Activated T-cell treated with anti-CD3 and anti-CD28 coated beads, Interleukin-2, amount 50 U/mL, for 4 hours (primary cell): ENCODE measurements at places on chromosomes 2 and 18. TPM values are rescaled to one million over a fixed set of nuclear protein-coding genes. Genes with fewer than 3 reads are reported as not detected.
A peak's percentile ranks its signal among the peaks of the same experiment; 100 is the strongest.

The ANKRD30B gene
- not detected for total RNA-seq

The SIX3 gene
- total RNA-seq = not detected

The XIRP2 gene
- not detected for total RNA-seq

The DES gene
- 0.49 TPM for total RNA-seq

The MTX2 gene
- total RNA-seq = 29.9 TPM

The ITPRIPL1 gene
- total RNA-seq = 30.2 TPM

The PRLH gene
- total RNA-seq = not detected

The IL18RAP gene
- total RNA-seq = 5.2 TPM

The CKAP2L gene
- total RNA-seq = 3.2 TPM

The SERPINB5 gene
- not detected for total RNA-seq

DNA sequence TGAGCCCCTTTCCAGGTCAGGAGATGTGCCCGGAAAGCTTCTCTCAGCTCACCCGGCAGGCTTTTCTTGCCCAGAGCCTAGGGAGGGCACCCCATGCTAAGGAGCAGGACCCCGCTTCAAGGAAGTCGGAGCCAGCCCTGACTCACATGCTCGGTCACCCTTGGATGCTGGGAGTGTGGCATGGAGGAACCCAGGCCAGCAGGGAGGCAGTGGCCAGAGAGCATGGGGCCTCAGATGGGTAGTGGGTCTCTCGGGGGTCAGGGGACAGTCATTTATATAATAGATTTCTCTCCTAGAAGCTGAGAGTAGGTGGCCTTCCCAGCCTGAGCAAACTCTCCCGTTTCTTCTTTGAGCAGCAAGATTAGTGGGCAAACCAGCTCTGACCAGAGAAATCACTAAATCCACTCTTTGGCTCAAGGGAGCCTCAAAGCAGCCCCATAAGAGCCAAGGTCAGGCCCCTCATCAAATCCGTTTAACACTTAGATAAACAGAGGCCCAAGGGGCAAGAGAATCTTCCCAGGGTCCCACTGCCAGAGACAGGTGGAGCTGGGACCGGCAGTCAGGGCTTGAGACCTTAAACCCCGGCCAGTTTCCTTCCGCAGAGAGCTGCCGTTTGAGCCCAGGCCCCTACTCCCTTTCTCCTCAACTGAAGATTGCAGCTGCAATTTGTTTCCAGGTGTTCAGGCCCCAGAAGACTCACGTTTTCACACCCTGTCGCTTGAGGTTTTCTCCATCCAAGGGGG, 113.1 kb downstream of the CYP26B1 start:
- no peak for DNase-seq

GRCh38 chr2:70596293-70596692, 42.7 kb upstream of the TGFA start:
- no peak for DNase-seq

DNA sequence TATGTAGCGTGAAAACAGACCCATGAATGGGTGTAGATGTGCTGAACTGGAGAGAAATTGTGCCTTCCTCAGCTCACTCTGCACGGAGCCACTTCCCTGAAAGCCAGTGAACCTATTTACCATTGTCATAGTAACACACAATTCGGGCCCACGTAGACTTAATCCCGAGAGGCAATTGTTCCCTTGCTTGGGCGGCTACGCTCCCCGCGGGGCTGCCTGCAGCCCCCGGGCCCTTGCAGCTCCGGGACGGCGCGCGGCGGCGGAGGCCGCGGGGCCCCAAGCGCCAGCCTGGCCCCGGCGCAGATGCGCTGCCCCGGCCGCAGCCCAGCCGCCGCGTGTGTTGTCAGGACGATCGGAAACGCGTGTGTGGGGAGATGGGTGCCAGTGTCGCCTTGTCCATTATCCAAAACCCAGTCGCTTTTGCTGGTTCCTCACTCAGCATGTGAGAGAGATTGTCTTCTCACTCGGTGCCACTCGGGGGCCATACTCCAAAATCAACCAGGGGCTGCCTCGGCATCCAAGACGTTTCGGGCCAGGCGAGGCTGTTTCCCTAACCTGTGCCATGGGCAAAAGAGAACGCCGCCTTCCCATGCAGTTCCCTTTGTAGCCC, 17.9 kb upstream of the LRRTM1 start:
- no peak for DNase-seq

- no peak for DNase-seq
These were observed 468.1 kb upstream of the MYT1L start for GRCh38 chr2:2799151-2799697.

DNA sequence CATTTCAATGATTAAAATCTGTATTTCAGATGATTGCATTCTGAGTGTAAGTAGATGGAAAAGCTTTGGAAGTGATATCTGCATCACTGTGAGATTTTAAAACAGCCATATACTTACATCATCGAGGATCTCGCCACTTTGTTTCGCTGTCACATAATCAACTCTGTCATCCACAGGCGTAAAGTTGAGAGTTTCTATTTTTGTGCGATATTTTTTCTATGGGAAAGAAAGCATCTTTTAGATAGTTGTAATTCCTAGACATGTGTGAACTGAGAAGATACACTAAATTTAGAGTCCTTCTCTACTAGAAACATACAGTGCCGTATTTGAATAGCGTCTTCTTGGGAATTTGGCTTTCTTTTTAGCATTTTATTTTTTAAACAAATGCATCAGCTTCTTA, 158.8 kb downstream of the RIF1 start:
- DNase-seq = no peak

DNA sequence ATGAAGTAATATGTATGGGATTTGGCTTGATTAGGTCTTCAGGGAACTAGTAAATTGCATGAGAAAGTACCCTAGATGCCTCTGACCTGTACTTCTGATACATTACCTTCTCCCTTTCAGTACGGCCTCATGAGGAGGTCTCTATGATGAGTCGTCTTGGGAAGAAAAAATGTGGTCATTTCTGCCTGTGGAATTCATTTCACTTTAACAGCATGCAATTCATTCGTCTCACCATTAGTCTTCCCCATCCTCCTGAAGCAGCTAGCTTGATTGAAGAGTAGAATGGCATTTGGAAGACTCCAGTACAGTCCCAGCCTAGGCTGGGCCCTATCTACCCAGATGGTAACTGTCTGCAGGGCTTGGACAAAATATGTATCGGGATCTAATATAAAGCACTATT, 52.2 kb downstream of the TMX3 start:
- no peak for DNase-seq

DNA sequence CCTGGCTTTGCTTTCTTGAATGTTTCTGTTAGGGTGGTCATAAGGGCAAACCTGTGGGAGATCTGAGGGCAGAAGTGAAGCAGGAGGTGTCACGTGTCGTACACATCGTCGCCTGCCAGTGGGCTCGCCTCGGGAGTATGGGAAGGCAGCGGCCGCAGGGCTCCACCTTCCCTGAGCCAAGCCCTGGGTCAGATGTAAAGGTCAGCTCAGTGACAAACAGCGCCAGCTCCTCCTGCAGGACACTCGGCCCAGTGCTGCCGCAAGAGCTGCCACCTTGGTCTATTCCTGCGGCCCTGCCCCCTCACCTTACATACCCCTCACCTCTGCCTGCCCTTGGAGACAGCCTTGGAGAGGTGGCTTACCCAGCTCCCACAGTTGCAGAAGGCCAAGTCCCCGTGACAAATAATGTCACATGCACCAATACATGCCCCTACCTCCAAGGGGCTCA, 64.2 kb downstream of the PSMG2 start:
- no peak for DNase-seq

GRCh38 chr2:99611786-99612185, 122.0 kb upstream of the REV1 start:
- no peak for DNase-seq

DNA sequence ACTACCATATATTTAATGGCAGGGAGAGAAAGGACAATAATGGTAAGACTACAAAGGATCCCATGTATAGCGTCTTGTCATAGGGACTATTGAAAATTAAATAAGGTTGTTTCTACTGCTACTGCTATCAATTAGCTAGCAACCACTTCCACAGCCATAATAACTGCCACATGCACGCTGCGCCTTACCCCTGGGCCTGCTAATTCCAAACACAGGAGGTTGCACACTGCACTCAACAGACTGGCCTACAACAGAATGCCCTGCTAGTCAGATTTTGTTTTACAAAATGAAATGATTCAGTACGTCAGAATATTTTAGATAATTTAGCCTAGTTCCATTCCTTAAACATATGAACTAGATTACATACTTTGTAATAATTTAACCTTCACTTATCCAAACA, 121.0 kb upstream of the SMAD7 start:
- DNase-seq = no peak

DNA sequence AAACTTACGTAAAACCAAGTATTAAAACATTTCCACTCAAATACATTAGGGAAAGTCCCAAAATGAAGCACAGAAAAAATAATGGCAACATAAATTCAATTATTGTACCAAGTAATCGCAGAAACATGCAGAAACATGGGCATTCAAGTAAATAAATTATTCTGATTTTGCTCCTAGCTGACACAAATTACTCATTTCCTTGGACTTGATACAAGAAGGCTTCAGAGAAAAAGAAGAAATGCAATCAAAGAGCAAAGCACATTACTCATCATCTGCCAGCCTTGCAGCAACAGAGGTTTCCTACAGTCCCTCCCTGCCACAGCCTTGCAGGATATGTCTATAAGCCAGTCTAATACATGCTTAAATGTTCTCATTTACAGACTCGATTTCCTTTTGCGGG, 439.8 kb upstream of the LYPD1 start:
- DNase-seq = no peak

DNA sequence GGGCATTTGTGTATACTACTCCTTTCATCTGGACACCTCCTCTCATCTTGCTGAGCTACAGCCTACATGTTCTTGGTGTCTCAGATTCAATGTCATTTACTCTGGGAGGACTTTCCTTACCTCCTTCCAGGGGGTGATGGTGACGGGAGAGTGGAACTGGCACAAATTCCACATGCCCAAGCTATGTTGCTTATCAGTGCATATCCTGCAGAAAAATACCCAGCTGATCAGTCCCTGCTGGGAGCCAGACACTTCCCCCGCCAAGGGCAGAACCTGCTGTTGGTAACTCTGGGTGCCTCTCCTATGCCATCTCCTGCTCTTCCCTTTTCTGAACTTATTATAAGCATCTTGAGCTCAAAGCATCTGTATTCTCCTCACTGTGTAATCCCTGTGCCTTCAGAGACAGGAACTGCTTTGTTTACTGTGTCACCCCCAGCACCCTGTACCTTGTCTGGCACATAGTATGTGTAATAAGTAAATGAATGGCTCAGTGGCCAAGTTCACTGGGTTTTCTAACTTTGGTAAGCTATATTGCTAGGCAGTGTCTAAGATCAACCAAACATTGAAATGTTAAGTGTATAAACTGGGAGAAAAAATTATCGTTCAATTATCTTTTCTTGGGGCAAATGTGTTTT, 87.7 kb upstream of the LPIN2 start:
- no peak for DNase-seq

DNA sequence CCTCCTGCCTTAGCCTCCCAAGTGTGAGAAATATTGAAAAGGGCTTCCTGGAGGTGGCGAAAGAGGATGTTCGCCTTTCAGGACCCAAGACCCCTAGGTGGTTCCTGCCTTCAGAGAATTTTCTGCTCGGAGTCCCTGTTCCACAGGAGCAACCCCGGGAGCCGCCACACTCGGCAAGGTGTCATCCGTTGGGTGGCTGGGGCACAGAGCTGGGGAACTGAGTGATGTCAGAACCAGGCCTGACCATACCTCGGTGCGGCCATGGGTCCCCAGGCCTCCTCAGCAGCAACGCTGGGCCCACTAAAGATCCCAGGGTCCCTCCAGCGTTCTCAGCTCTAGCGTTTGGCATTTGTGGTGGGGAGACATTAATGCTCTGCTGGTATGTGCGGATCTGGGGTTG, 23.7 kb upstream of the TAF1B start:
- no peak for DNase-seq

- DNase-seq = no peak
These were observed 18.5 kb downstream of the WDPCP start for GRCh38 chr2:63569740-63570139.

DNA sequence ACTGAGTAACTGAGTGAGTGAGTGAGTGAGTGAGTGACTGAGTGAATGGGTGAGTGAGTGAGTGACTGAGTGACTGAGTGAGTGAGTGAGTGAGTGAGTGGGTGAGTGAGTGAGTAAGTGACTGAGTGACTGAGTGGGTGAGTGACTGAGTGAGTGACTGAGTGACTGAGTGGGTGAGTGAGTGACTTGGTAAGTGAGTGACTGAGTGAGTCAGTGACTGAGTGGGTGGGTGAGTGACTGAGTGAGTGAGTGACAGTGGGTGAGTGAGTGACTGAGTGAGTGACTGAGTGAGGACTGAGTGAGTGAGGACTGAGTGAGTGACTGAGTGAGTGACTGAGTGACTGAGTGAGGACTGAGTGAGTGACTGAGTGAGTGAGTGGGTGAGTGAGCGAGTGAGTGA, 13.9 kb downstream of the MAL start:
- DNase-seq = no peak

GRCh38 chr2:133262893-133263292, 305.4 kb downstream of the NCKAP5 start:
- no peak for DNase-seq

- no peak for DNase-seq
These were observed 112.9 kb upstream of the CREB1 start for GRCh38 chr2:207416900-207417299.

- peak; percentile 81 for DNase-seq
These were observed 6.3 kb downstream of the ANKRD53 start for GRCh38 chr2:70984576-70985282.

DNA sequence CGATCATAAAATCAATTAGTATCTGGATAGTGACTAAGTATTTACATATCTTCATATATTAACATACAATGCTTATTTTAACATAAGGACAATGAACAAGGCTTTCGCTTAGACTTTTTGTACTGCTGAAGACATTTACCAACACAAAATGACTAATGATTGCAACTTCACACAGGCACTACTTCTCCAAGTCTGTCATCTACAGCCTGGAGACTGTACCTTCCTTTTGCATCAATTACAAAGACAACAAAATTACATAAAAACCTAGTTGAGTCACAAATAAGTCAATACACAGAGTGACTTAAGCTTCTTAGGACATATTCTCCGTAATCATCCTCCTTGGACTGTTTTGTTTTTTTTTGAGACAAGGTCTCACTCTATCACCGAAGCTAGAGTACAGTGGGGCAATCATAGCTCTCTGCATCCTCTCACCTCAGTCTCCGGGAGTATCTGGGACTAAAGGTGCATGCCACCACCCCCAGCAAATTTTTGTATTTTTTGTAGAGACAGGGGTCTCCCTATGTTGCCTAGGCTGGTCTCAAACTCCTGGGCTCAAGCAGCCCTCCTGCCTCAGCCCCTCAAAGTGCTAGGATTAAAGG, 15.9 kb downstream of the PUM2 start:
- DNase-seq = no peak

DNA sequence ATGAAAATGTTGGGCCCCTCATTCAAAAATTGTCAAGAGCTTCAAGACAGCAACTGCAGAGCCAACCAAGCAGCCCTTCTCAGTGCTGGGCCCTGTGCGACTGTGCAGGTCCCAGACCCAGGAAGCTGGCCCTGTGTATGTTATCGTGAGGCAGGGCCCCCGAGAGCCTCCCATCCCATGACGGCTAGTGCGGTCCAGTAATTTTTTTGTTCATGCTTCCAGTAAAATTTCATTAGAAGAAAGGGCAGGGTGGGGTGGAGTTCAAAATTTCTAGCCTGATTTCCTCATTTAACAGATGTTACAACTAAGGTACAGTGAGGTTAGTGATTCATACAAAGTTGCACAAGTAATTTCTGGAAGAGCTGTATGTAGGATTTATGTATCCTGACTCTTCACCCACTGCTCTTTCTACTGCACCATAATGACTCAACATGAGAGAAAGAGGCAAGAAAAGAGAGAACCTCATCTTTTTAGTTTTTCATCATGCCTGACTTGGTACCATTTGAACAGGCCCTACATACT, 105.5 kb downstream of the ZEB2 start:
- DNase-seq = no peak

GRCh38 chr18:47842836-47843235, 87.6 kb downstream of the SMAD2 start:
- DNase-seq = no peak
